ENCODE measurements at places on chromosomes 1 and 21.
A peak's percentile ranks its signal among the peaks of the same experiment; 100 is the strongest.

DNA sequence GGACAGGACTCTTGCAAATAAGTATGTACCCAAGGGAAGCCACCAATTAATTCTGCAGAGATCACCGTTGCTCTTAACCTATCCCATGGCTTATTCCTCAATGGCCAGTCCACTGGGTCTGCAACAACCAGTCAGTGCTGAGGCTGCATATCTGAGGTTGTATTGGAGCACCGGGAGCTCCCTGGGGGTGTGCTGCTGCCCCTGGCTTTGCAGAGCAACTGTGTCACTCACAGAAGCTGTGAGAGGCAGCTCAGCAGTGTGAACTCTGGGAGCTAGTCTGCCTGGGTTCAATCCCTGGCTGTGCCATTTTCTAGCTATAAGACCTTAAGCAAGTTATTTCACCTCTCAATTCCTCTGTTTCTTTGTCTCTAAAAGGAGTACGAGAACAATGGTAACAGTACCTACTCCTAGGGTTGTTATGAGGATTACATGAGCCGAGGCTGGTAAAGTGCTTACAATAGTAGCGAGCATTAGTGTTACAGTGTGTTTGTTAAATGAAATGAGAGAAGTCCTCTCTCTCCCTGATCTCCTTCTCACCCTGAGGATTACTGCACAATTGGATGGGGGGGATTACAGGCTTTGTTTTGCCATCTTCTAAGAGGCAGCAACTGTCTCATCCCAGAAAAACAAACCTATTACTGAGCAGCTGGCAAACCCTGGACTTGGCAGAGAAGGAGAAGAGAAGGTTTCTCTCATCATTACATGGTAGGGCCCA is 3.6 kb downstream of the RXRG start:
- DNase-seq: no peak

- no peak for DNase-seq
Measured at GRCh38 chr1:236156512-236157208, 14.3 kb downstream of the GPR137B start.

DNA sequence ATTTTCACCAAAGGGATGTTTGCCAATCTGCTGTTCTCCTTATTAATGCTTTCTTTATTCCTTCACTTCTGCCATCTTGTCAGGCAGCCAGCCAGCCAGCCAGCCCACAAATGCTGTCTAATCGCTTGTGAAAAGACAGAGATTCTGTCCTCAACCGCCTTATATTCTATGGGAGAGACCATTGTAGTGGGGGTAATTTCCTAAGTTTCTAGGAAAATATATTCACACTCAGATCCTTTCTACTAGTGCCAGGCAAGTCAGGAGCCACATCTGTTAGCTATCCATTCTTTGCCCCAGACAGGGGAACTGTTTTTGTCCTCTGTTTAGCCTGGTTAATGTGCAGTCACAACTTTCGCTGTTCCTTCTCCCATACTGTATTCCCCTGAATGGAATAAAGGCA is 1023.1 kb downstream of the ADGRL2 start:
- DNase-seq: no peak

GRCh38 chr1:65164633-65165032 is 16.6 kb downstream of the AK4 start:
- no peak for DNase-seq

DNA sequence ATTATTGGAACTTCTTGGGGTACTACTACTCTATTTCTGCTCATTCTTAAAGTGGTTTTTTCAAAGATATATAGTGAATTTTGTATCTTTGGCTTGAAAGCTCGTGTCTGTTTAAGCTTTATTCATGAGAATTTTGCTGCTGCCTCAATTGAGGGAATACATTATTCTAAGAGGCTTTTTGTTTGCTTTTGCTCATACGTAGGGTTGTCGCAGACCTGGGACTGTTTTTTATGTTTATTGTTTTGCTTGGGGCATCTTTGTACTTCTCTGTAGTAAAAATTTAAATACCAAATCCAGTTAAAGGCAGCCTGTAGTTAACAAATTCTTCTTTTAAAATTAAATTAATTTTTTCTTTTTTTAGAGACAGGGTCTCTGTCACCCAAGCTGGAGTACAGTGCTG is 62.3 kb downstream of the ANGPTL1 start:
- DNase-seq: no peak

DNA sequence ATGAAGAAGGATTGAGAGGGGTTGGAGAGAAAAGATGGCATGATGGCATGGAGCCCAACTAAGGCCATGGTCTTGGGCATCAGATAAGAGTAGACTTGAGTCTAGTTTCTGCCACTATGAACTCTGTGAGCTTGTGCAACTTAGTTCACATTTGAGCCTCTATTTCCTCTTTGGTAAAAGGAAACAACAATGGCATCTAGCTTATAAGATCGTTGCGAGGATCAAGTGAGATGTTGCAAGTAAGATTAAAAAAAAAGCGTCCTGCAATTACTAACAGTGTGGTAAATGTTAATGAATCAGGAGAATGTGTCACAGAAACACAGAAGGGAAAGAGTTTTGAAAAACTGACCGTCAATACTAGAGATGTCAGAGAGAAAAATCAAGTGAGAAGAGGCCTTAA is 202.9 kb upstream of the FGGY start:
- no peak for DNase-seq

GRCh38 chr1:72547412-72547811 is 265.1 kb upstream of the NEGR1 start:
- no peak for DNase-seq

- DNase-seq: peak; percentile 56
Measured at GRCh38 chr1:174743654-174744561, 255.8 kb upstream of the CACYBP start.

GRCh38 chr1:39857126-39857878 is 26.0 kb downstream of the TRIT1 start:
- DNase-seq: no peak

DNA sequence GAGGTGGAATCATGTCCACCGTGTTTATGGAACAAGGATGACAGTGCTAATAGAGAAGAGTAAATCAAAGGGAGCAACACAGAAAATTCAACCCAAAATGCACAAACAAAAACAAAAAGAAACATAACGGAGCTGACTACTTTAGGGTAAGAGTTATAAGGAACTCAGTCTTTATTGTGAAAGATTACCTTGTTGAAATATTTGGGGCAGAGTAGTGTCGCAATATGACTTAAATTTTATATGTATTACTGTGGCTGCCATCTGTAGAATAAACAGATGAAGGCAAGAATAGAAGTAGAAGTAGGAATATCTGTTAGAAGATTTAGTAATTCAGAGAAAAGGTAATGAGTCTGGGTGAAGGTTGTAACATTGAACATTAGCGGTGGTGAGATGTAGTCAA is 913.9 kb downstream of the BRINP3 start:
- no peak for DNase-seq

GRCh38 chr21:42619841-42620240 is 33.6 kb upstream of the PDE9A start:
- no peak for DNase-seq

DNA sequence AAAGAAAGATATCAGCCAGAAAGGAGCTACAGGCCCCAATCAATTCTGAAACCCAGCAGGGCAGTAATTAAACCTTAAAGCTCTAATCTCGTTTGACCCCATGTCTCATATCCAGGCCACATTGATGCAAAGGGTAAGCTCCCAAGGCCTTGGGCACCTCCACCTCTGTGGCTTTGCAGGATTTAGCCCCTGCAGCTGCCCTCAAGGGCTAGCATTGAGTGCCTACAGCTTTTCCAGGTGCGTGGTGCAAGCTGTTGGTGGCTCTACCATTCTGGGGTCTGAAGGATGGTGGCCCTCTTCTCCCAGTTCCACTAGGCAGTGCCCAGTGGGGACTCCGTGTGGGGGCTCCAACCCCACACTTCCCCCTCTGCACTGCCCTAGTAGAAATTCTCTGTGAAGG is 429.9 kb downstream of the NPHP4 start:
- no peak for DNase-seq

DNA sequence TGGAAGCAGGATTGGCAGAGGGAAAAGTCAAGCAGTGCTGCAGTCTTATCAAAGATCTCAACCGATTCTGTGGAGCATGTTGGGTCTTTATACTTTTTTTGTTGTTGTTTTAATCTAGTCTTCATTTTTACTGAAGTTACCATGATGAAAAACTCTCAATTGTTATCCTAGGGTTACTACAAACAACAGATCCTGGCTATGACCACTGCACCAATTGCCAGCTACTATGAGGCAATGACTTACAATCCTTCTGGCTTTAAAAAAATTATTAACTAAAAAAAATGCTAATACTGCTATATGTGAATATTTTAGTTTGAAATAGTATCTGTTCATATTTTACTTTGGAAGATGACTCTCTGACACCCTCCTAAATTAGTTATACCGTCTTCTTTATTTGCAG is 145.9 kb downstream of the CNIH3 start:
- DNase-seq: no peak

GRCh38 chr1:25654109-25654660 is 37.6 kb downstream of the MAN1C1 start:
- DNase-seq: no peak

DNA sequence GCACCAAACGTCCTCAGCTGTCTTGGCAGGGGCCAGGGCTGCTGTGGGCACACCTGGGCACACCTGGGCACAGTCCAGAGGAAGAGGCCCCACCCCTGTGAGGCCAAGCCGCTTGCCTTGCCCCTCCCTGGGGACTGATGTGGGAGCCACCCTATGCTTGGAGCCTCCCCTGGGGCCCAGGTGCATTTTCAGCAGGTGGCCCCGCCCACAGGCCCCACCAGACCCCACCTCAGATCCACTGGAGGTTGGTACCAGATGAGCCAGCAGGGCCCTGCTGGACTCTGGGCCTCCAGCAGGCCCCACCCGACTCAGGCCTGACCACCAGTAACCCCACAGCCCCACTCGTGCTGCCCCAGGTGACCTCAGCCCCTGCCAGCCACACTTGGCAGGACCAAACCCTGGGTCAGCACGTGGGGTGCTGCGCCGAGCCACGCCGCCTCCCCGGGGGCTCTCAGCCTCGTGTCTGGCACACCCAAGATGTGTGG is 8.8 kb downstream of the SLC19A1 start:
- DNase-seq: no peak

DNA sequence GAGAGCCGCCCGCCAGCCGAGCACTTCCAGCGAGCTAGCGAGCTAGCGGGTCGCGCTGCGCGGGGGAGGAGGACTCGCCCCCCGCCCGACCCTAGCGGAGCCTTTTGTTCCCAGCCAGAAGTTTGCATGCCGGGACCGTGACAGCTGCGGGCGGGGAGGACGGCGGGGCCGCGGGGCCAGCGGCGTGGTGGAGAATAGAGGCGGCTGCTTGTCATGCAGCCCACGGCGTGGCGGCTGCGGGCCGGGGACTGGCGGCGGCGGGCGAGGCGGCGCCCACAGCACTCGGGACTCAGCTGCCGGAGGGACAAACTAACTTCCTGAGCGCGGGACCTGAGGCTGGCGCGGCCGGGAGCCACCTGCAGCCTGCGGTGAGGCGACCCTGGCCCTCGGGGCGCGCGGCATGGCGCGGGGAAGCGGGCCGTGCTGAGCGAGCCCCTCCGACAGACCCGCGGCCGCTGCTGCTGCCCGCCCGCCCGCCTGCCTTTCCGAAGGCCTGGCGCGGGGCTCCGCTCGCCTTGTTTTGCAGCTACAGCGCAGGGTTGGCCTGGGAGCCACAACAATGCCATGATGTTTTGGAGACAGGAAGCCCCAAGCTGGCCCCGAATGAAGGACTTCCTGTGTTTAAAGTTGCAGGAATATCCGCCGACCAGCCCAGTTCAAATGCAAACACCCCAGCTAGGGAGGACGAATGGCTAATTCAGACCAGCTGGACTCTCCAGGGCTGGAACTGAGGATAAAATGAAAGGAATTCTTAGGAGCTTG is 82.2 kb upstream of the BMP8A start:
- no peak for DNase-seq

DNA sequence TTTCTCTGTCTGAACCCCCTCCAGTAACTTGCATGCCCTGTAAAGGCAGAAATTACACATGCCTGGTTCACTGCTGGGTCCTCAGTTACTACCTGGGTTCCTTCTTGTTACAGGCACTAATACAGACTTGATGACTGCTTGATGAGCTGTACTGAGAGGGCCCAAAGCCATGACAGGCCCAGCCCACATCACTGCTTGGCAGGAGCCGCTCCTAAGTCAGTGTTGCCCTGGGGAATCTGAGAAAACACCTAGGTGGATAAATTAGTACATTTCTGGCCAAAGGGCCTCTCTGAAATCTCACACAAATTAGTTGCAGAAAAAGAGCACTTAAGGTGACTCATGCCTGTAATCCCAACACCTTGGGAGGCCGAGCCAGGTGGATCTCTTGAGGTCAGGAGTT is 37.8 kb upstream of the IRF2BP2 start:
- no peak for DNase-seq

Measured in T47D (cell line).